Omental fat pad (tissue), 4 donors: ENCODE measurements at places on chromosomes 4 and X.

- no peak for DNase-seq
These were observed 199.2 kb downstream of the SHROOM3 start for GRCh38 chr4:76634220-76634619.

- DNase-seq = no peak
These were observed 326.0 kb downstream of the FBXW7 start for GRCh38 chr4:152209772-152210493.

- DNase-seq = no peak
These were observed 118.4 kb upstream of the WDR17 start for GRCh38 chr4:175947117-175947722.

GRCh38 chr4:83075311-83076095 lies 39.0 kb downstream of the PLAC8 start:
- DNase-seq = no peak

GRCh38 chrX:136623396-136623795 lies 24.6 kb upstream of the CD40LG start:
- no peak for DNase-seq

- no peak for DNase-seq
These were observed 10.4 kb upstream of the PRSS12 start for GRCh38 chr4:118363166-118363565.
